Hindlimb muscle (tissue), 1 donor: ENCODE measurements at places on chromosomes 12 and 14. TPM values are rescaled to one million over a fixed set of nuclear protein-coding genes. Genes with fewer than 3 reads are reported as not detected.

Gene AHNAK2
- 31.8 TPM for polyA plus RNA-seq

Gene OTX2
- not detected for polyA plus RNA-seq

Gene SRRM4
- polyA plus RNA-seq = 0.31 TPM

Gene POTEM
- not detected for polyA plus RNA-seq

Gene NXPH4
- polyA plus RNA-seq = 2.7 TPM

Gene DDX51
- polyA plus RNA-seq = 17.8 TPM

Gene DIO3
- polyA plus RNA-seq = 3.7 TPM

Gene TRPV4
- polyA plus RNA-seq = 0.99 TPM

Gene UBE3B
- polyA plus RNA-seq = 25.9 TPM

Gene KLRC3
- not detected for polyA plus RNA-seq

Gene IL22
- polyA plus RNA-seq = not detected

Gene MMAB
- polyA plus RNA-seq = 25.5 TPM

Gene MAP3K9
- polyA plus RNA-seq = 0.19 TPM

Gene C14orf180
- 13.3 TPM for polyA plus RNA-seq

DNA sequence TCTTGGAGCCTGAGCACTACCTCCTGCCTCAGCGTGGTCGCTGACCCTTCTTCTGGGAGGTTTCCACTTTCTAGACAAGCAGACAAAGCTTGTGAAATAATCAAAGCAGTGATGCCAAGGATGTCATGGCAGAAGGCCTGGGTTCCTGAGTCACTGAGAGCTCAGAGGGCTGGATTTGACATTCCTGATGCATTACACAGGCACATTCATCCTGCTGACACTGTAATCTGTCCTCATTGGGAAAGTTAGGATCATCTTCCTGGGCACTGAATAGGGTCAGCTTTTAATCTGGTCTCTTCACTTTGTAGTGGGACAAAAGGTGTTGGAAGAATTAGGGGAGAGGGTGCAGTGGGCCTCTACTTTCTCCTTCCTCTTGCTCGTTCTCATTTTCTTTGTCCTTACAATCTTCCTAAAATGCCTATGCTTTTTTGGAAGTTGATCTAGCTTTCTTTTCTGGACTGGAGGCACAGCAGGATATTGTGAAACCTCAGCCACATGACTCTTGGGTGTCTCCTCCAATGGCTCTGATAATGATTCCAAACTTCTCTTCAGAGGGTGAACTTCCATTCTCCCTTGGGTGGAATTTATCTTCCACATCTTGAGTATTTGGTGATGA is 29.6 kb downstream of the EEA1 start:
- DNase-seq = peak; percentile 81

- DNase-seq = no peak
Observed at GRCh38 chr14:102508774-102509745, 516 bp downstream of the ANKRD9 start.

DNA sequence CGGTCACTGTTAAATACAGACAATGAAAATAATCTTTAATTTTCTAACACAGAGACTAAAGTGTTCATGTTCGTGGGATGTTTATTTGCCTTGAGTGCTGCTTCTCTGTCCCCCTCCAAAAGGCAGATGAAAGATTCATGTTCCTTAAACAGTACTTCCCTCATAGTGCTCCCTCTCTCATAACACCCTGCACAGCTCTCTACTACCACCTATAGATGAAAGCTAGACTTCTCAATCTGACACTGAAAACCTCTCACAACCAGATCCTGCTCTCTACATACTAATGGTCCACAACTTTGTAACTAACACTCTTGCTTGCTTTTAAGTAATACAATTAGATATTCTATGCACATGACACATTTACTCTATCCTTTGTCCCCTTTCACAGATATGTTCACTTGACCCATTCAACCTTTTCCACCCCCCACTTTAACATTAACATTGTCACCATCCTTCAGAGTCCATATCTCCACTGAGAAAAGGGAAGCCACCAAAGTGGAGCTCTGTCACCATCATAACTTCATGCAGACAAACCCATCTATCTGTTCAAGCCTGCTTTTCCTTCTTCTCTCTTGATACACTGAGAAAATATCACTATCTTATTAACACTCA is 266.4 kb upstream of the USP15 start:
- DNase-seq = no peak

- DNase-seq = no peak
Observed at GRCh38 chr12:89567691-89568239, 41.9 kb upstream of the POC1B start.

- no peak for DNase-seq
Observed at GRCh38 chr14:73234586-73235394, 2.5 kb upstream of the PAPLN start.

- peak; percentile 20 for DNase-seq
Observed at GRCh38 chr14:38389681-38390080, 133.8 kb upstream of the CLEC14A start.

- no peak for DNase-seq
Observed at GRCh38 chr12:24268663-24269186, 319.3 kb upstream of the SOX5 start.

GRCh38 chr14:59754256-59754655 is 116.3 kb downstream of the RTN1 start:
- DNase-seq = no peak

- no peak for DNase-seq
Observed at GRCh38 chr14:76346391-76347160, 29.4 kb upstream of the ESRRB start.

DNA sequence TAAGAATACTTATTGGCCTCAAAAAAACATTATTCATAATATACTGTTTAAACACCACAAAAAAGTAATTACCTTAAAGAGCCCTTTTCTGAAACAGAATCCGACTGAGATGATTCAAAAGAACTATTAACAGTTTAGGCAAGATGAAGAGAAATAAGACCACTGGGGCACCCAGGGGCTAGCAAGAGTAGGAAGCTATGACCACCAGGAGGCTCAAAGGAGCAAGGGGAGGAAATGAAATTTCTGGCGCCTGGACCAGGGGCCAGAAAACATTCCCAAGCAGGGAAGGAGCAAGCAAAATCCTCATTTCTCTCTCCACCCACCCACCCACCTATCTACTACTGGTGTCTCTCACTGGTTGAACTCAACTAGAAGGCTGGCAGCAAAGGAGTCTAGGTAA is 6.3 kb upstream of the DCAF4 start:
- DNase-seq = no peak

DNA sequence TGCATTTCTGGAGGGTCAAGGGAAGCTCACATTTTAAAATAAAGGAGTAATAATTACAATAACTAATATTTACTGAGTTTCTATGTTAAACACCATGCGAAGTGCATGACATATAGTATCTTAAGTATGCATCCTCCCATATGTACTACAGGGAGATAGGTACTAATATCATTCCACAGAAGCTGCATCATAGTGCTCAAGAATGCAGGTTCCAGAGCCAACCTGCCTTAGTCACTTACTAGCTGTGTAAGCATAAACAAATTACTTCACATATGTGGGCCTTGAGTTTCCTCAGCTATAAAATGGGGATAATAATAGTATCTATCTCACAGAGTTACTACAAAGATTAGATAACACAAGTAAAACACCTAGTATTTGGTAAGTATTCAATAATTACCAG is 18.3 kb downstream of the ARMH4 start:
- DNase-seq = no peak

GRCh38 chr12:93441081-93441616 is 598 bp downstream of the UBE2N start:
- peak; percentile 32 for DNase-seq

DNA sequence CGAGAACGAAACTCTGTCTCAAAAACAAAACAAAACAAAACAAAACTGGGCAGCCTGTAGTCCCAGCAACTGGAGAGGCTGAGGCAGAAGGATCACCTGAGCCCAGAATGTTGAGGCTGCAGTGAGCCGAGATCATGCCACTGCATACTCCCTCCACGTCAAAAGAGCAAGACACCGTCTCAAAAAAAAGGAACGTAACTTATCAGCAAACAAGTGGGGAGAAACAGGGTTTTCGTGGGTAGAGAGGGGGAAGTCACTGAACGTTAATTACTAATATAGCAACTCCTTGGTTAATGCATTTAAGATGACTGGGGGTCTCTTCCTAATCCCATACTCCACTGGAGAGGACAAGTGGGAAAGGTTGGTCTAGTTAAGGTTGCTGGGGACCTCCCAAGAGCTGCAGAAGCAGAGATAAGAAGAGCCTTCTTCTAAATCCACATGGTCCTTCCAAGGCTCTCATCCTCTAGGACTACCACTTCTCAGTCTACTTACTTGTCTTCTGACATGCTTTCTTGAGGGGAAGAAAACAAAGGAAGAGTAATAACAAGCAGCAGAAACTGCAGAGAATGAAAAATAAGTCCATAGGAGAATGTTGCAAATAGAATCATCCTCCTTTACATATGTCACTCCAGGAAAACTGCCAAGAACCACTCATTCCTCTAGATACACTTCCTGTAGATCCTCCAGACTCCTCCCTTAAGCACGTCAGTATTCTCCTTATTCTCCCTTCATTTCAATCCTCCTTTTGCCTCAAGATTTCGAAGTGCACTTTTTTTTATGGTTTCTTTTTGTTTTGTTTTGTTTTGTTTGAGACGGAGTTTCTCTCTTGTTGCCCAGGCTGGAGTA is 5.8 kb downstream of the NUMB start:
- DNase-seq = peak; percentile 73

GRCh38 chr14:78307671-78308070 is 137.5 kb downstream of the NRXN3 start:
- DNase-seq = no peak

- DNase-seq = no peak
Observed at GRCh38 chr12:121446750-121447149, 46.8 kb downstream of the RNF34 start.

DNA sequence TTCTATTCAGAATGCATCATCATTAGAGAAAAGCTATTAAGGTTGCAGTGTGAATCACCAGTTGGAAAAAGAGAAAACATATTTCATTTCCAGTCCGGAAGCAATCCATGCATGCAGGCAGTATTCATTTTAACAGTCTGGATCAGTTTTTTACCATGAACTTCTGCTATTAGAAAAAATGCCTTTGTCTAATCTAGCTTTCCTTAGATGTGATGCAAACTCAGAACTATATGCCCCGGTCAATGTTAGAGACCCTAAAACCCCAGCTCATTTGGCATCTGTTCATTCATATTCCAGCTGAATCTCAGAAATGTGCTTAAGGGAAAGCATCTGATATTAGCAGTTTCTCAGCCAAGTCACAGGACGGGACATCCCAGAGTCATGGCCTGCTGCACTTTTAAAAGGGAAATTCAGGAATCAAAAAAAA is 8.5 kb downstream of the IRAK3 start:
- peak; percentile 34 for DNase-seq

DNA sequence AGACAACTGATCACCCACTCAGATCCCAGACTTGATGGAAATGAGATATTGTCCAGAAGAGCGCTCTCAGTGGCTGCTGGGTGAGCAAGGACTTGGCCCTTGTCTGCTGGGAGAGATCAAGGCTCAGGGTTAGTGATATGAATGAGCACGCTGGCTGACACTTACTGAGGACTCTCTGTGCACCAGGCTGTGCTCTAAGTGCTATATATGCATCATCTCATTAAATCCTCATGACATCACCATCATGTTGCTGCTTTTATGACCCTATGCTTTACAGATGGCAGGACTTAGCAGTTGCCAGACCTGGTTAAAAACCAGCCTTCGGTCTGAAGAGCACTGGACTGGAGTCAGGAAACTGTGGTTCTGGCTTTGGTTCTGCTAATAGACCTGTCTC is 260.9 kb downstream of the VRK1 start:
- DNase-seq = no peak

GRCh38 chr14:69637503-69638031 is 26.2 kb downstream of the SUSD6 start:
- DNase-seq = no peak

- peak; percentile 69 for DNase-seq
Observed at GRCh38 chr12:63844391-63845341, at the start of gene SRGAP1. Gene SRGAP1, plus strand, starts transcription at chr12:63844700. Its CDS starts 117 bp downstream, at chr12:63844817.

GRCh38 chr12:105774037-105774436 is 364.7 kb downstream of the NUAK1 start:
- DNase-seq = no peak

- DNase-seq = no peak
Observed at GRCh38 chr14:20606190-20606901, 15.2 kb upstream of the RNASE12 start.

- no peak for DNase-seq
Observed at GRCh38 chr12:2627076-2627834, 167.5 kb upstream of the FKBP4 start.

GRCh38 chr12:31280183-31280582 is 45.8 kb downstream of the SINHCAF start:
- no peak for DNase-seq

GRCh38 chr14:51473351-51473750 is 178.4 kb upstream of the FRMD6 start:
- DNase-seq = no peak

DNA sequence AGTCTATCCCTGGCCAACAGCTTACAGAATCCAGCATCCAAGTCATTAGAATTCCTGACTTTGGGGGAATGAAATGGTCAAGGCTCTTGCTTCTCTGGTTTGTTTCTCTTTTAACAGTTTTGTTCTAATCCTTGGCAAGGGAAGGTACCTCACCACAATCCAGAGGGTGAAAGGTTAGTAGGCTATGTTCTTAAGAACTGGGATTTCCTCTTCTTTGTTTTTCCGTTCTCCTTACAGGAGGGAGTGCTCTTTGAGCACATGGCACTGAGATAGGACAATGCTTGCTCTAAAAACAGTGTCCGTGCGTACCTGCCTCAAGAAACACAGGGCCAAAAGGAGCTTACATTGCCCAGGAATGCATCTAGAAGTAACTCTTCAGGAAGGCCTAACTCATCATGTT is 156.6 kb downstream of the GCH1 start:
- DNase-seq = no peak

DNA sequence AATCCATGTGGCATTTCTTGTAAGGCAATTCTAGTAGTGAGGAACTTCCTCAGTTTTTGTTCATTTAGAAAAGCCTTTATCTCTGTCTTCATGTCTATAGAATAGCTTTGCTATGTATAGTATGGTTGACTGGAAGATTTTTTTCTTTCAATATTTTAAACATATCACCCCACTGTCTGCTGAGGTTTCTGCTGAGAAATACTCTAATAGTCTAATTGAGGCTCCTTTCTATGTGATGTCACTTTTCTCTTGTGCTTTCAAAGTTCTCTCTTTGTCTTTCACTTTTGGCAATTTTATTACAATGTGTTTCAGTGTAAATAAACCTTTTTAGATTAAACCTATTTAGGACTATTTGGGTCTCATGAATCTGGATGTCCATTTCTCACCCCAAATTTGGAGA is 192.8 kb downstream of the PDZRN4 start:
- no peak for DNase-seq

- DNase-seq = no peak
Observed at GRCh38 chr12:80802652-80803400, 86.1 kb downstream of the MYF5 start.

DNA sequence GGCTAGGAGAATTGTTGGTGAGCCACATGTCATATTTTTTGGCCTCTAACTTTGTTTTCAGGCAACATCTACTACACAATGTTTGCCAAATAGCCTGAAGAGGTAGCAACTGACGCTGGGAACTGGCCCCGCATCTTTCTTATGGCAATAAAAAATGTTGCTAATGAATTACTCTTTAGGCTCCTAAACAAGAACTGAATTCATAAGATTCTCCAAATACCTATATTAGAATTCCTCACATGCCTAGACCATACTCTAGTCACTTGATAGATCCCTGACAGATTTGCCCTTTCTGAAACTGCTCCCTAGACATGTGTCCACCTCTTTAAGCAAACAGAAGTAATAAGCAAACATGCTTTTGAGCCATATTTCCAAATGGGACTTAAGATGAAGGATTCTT is 209.0 kb upstream of the ATXN7L3B start:
- no peak for DNase-seq
